Brain pericyte (primary cell): ENCODE measurements at places on chromosomes 12 and 14.

DNA sequence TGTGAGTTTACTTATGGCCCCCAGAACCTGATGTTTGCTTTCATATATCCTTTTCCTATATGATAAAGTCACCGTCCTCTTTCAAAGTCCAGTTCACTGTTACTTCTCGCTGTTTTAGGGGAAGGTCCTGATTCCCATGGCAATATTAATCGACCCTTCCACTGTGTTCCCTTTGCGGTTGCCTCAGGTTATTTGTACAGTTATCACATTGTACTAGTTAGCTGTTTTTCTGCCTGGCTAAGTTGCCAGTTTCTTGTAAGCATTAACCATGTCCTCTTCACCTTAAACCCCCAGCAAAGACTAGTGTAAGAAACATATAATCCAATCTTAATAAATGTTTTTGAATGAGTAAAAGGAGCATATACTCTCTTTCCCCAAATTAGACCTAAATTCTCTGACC is 115.0 kb upstream of the PPFIA2 start:
- DNase-seq: no peak

DNA sequence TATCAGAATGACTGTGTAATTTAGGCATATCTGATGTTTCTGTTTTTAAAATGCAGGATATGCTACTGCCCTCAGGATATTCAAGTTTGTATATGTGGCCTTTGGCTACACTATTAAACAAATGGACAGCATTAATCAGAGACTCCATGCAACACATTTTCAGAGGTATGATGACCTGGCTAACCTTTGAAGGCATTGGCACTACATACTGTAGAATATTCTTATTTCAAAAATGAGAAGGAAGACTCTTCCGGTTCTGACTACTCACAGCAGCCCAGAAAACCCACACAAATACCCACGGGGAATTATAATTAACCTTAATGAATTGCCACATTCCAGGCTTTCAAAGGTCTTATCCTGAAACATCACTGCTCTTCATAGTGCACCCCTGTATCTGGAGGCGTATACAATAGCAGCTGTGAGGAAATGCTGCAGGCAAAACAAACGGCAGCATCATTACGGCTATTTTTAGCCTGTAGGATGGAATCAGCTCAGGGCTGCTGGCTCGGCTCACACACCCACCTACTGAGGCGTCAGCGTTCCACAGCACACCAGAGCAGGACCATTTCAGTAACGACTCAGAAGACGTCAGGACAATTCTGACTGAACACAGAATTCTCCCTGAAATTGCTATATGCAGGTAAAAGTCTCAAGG is 648.5 kb downstream of the RPS29 start:
- no peak for DNase-seq

GRCh38 chr14:61940666-61941420 is 178.6 kb downstream of the SNAPC1 start:
- DNase-seq: no peak

GRCh38 chr12:116400636-116401372 is 123.3 kb upstream of the MED13L start:
- no peak for DNase-seq

DNA sequence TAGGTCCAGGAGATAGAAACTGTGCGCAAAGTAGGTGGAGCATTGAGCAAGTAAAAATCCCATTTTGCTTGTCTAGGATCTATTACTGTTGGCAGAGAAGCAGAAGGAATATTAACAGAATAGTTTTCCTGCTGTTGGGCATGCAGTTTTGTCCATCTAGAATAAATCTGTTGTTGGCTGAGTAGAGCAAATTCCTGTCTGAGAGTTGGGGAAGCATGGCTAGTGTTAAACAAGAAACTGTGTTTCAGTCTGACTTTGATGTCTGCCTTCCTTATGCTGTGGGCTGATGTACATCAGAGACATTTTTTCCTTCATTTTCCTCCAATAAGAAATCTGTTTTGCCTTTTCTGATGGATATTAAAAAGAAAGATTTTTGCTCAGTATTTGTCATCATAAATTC is 98.2 kb downstream of the RAD52 start:
- DNase-seq: no peak

GRCh38 chr14:97116546-97116945 is 319.4 kb downstream of the VRK1 start:
- DNase-seq: no peak

DNA sequence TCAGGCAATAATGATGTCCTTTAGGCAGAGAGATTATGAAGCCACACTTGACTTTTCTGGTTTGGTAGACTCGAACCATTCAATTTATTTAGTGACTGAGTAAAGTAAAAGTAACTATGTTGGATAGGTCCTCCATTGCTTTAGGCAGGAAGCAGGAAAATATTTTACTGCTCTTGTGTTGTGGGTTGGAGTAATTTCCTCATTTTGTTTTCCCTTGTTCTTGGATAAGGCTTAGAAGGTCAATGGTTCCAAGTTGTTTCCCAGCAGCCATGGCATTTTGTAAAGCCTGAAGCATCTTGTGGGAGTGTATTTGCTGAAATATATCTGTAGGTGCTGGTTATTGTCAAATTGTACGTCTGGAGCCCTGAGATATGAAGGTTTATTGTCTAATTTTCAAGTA is 161.2 kb upstream of the SLC38A2 start:
- DNase-seq: no peak

GRCh38 chr12:69348162-69348938 is at the start of gene LYZ:
TSS of gene LYZ (plus strand) at chr12:69348381. CDS start at chr12:69348409, 28 bp downstream.
- no peak for DNase-seq

GRCh38 chr12:128554546-128555304 is 269.0 kb downstream of the SLC15A4 start:
- DNase-seq: no peak

GRCh38 chr12:106223485-106224354 is 24.1 kb downstream of the CKAP4 start:
- DNase-seq: no peak

GRCh38 chr14:21703357-21704326 is 30.0 kb upstream of the OR4E1 start:
- DNase-seq: no peak

DNA sequence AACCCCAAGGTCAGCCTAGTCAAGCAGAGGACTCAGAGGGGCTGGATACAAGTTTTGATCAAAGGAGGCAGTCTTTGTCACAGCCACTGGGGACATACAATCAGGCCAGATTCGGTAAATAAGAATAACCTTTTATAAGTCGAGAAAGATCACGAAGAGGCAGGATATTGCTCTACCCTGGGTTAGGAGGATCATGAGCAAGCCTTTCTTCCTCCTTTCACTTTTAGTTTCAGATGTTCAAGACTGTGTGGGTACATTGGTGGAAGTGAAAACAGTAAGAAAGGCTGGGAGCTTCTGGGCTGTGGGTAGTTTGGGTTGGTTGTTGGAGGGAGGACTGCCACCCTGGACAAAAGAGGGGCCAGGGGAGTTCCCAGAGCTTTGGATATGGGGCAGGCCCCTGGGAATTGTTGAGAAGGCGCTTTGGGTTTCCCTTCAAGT is 127.7 kb downstream of the SNAPC1 start:
- DNase-seq: no peak

- DNase-seq: no peak
Measured at GRCh38 chr14:67572608-67573007, 27.5 kb downstream of the PIGH start.

DNA sequence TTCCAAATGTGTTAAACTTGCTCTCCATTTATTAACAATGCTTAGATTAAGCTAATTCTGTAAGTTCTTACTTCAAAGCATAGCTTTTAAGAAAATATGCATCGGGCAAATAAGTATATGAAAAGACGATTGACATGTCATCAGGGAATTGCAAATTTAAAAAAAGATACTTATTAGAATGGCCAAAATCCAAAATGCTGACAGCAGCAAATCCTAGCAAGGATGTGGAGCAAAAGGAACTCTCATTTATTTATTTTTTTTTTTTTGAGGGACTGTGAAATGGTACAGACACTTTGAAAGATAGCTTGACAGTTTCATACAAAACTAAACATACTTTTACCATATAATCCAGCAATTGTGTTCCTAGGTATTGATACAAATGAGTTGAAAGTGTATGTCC is 779.5 kb upstream of the MDGA2 start:
- DNase-seq: no peak

DNA sequence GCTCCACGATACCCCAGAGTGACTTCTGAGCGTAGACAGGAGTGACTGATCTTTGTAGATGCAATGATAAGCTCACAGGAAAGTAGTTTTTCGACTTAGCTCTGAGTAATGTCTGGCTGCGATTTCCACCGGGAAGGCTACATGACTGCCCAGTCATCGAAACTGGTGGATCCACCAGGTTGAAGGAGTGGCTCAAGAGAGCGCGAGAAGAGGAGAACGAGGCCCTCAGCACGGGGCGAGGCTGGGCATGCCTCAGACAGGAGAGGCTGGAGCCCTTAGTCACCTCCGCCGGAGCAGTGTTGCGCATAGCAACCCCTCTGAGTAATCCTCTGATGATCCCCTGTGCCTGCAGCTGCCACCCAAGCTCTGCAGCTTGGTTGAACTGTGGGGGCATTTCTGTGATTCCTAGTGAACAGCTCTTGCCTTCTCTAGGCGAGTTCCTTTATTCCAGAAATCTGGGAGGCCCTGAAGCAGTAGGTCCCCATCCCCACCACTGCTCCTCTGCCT is 25.6 kb downstream of the ELK3 start:
- no peak for DNase-seq

- DNase-seq: no peak
Measured at GRCh38 chr12:87112571-87113345, 856.6 kb upstream of the MGAT4C start.

- no peak for DNase-seq
Measured at GRCh38 chr14:74434294-74434693, 8.3 kb upstream of the SYNDIG1L start.

DNA sequence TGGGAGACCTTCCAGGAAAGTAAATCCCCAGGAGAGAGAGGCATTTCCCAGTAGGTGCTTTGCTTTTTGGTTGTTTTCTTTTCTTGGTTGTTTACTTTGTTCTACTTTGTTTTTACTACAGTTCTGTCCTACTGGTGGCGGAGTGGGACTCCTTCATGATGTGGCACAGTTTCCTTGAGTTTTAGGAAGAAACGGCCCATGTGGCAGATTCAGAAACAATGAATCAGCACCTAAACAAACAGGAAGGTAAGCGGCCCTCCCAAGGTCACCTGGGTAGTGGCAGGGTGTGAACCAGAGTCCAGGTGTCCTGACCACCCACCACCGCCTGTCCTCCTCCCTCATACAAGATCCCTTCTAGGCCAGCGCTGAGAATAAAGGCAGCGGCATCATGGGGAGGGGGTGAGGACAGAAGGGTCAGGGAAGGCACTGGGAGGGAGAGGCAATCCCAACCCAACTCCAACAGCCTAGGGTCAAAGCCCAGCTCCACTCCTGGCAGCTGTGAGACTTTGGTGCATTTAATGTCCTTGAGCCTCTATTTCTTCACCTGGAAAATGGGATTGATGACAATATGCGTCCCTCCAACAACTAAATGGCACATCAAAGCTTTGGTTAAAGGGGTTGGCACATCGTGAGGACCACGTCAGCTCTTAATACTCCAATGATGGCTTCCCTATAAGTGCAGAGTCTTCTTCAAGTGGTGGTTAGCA is 111.5 kb upstream of the BCL2L14 start:
- DNase-seq: no peak

DNA sequence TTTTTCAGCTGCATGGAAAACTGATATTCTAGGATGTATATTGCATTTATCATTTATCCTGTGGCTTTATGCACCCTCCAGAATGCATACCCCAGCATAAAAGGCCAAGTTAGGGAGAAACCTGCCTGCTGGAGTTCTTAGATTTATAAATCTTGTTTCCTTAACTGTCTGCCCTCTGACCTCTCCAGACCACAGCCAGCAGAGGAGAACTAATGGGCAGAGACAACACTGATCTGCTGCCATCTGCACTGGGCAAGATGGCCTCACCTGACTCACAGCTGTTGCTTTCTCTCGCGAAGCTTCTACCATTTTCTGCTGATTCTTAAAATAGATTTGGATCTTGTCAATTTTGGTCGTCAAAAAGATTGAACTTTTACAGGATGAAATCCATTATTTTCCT is 65.8 kb downstream of the PPP2R5C start:
- DNase-seq: no peak

- DNase-seq: no peak
Measured at GRCh38 chr14:103923863-103924262, 4.4 kb upstream of the TDRD9 start.

DNA sequence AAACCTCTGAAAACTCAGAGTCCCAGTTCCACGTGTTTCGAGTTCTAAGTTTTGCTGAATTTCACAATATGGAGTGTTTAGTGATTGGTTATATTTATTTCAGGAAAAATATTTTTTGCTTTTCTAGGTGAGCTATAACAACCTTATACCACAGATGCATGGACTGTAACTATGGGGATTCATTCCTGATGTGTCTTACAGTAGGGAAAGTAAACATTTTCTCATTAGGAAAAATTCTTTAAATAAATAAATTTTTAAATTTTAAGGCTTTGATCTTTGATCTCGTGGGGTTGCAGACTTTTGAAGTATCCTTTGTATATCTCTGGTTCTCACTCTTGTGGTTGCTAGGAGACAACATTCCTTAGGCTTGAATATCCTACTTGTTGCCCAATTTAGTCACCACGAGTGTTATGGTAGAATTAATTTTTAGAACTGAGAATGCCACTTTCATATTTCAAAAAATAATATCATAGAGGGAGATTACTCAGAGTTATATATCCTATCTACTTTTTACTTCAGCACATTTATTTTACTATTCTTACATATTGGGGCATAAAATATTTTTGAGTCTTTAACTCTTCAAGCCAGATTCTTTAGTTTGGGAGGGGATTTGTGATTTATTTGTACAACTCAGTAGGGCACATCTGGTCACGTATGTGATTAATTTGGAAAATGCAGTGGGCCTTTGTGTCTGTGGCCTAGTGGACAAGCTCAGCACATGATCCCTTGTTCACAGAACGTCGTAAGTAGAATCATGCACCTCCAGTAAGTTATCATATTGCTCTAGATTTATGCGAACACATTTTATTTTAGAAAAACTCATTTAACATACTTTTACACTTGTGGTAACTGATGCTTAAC is 224.0 kb downstream of the TTC6 start:
- DNase-seq: no peak

DNA sequence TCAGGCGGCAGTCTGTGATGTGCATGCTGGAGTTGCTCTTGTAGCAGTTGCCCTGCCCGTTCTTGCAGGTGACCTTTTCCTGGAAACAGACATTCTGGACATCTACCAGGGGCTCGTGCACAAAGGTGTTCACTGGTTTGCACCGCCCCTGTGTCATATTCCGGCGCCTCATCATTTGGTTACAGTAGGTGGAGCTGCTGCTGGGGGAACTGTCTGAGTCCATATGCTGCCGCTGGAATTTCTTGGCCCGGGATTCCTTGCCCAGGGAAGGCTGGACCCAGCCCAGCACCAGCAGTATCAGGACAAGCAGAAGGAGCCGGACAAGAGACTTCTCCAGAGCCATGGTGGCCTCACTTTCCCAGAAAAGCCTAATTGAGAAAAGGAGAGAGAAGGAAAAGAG is 918 bp downstream of the RNASE1 start:
- no peak for DNase-seq

GRCh38 chr12:28040246-28040645 is 67.7 kb upstream of the PTHLH start:
- no peak for DNase-seq
